ENCODE measurements at places on chromosomes 6 and 20.

DNA sequence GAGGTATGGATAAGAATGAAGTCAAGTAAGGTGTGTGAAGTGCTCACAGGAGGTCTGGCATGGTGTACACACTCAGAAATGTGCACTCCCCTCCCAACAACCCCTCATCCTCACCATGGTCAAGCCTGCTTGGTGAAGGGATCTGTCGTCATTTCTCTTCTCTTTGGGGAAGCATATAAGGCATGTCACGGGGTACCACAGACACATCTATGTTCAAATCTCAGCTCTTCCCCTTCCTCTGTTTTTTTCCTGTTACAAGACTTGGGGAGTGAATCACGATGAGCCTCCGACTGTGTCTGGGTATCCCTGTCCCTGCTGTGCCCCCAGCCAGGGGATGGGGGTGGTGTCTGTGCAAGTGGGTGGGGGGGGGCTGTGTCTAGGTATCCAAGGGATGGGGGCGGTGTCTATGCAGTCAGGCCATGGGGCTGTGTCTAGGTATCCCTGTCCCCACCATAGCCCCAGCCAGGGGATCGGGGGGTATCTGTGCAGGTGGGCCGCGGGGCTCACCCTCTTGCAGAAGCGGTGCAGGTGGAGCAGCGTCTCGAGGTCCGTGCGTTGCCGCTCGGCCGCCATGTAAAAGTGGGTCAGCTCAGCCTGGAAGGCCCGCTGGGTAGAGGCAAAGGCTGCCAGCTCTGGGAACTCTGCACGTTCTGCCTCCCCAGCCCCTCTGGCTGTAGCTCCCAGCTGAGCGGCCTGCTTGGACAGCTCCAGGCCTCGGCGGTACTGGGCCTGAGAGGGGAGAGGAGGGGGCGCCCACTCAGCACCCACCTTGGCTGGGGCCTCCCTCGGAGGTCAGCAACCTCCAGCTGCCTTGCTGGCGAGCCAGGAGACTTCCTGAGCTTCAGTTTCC is 43.6 kb downstream of the KIAA1755 start:
- no peak for DNase-seq

DNA sequence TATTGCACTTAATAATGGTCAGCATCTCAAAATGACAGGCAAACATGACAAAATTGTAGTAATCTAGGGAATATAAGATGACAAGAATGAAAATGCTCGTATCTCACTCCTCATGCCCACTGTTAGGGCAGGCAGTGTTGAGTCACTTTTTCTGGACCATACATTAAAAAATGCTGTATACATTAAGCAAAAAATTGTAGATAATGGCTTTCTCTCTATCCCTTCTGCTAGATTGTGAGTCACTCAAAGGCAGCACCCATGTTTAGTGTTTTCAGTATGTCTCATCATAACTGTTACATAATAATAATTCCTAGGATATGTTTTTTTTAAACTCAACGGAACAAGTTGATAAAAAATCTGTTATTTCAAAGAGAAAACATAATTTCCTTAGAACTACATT is 199.3 kb downstream of the TENT5A start:
- no peak for DNase-seq

DNA sequence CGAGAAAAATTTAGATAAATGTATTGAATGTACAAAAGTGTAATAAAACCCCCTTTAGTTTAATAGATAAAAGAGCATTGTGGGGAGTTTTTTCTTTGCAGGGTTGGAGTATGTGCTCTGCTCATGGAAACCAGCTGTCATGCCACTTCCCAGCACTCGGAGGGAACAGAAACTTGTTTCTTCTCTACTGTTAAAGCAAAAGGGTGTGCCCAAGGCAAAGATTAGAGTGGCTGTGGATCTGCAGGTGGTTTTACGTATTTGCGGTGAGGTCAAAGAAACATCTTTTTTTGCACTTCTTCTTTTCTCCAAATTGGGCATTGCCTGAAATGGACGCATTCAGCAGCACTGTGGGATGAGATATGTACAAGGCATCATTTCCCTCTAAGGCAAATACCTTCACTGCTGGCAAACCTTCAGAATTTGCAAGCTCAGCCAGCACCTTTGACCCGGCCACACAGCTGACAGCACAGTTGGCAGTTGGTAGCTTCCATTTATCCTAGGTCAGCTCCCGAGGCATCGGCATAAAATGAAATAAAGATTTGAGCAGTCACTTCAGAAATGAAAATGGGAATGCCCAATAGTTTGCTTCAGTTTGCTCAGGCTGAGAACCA is 178.4 kb upstream of the EYA4 start:
- DNase-seq, result no peak

DNA sequence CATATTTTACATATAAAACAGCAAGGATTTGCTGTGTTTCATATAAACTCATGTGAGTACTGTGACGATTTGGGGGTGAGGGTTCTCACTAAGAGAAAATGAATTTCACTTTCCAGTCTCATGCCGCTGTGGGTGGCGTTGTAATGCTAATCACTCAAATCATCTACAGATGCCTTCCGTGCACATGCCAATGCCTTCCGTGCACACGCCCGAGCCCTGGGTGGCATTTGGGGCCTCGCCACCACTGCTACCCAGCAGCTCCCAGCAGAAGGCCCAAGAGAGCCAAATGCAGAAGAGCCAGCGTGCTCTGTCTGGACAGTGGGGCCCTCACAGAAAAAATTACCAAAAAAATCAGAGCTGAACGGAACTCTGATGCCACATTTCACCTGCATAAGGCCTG is 53.7 kb downstream of the WDR27 start:
- DNase-seq, result no peak

DNA sequence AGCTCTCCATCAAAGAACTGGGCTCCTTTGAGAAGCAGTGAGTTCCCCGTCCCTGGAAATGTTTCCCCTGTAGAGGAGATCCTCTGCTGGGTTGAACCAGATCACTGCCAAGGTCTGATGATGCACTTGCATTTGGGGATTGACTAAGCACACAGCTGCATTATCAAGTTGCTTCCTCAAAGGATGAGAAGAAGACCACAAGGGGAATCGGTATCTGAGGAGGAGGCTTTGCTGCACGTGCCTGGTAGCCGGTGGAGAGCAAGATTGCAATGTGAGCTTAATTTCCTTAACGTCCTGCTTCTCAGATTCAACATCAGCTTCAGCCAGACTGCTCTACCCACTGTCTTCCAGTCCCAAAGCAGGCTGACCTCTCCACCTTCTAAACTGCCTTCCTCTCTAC is 128.8 kb upstream of the STMND1 start:
- DNase-seq, result no peak

- DNase-seq, result no peak
Observed at GRCh38 chr20:49310705-49311104, 32.8 kb upstream of the ZNFX1 start.

DNA sequence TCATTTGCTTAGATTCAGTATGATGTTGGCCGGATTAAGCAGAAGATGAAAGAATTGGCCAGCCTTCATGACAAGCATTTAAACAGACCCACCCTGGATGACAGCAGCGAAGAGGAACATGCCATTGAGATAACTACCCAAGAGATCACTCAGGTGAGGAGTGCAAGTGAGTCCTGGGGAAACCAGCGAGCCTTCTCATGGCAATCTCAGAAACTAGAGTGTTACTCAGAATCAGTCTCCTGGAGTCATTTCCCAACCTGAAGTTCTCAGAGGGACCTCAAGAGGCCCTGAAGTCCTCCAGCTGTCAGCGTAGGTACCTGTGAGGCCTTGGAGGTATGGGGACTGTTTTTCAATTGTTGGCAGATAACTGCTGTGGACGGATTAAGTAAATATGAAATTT is 16.9 kb downstream of the STX16 start:
- no peak for DNase-seq

DNA sequence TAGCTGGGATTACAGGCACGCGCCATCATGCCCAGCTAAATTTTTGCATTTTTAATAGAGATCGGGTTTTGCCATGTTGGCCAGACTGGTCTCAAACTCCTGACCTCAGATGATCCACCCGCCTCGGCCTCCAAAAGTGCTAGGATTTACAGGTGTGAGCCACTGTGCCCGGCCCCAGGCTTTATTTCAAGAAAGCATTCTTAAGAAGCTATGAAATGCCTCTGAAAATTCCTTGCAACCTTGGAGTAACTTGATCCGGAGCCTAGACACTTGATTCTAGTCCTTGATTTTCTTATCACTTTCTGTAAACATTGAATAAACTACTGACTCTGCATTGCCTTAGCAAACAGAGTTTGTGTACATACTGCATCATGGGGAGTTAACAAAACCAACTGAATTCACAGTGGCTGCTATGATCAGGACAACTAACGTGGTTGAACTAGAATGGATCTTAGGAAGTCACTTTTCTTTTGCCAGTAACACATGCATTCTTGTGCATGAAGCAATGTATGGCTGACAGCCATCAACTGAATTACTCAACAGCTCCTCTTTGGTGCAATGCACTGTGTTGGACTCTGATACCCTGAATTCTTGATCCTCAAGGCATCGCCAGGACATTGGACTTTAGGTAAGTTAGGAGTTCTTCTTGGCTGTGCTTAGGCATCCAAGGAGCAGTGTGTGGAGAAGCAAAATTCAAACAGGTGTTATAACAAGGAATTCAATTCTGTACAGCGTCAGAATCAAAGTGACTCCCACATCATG is 102.8 kb upstream of the TMEM170B start:
- no peak for DNase-seq

DNA sequence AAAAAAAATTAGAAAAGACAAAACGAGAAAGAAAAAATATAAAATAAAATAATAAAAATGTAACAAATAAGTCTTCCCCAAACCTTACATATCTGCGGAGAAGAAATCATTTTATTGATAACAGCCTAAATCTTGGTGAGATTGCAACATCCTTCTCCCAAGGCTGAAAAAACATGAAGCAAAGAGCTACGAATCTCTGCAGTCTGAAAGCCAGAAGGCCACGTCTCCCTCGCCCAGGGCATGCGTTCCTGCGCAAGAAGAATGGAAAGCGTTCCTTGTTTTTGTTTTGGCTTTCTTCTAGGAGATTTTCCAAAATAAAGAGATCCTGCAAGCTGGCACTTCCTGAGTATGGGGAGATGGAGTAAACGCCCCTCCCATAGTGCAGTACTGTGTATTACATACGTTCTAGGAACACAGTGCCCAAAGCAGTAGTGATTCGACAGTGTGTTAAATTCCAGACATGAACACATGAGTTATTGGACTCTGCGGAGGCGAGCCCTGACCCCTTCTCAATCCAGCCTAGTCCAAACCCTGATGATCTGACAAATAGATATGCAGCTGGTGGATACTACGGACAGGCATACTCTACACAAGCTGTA is 126.7 kb upstream of the RREB1 start:
- DNase-seq, result no peak

- no peak for DNase-seq
Observed at GRCh38 chr20:8860011-8860495, 208.8 kb upstream of the PLCB4 start.

DNA sequence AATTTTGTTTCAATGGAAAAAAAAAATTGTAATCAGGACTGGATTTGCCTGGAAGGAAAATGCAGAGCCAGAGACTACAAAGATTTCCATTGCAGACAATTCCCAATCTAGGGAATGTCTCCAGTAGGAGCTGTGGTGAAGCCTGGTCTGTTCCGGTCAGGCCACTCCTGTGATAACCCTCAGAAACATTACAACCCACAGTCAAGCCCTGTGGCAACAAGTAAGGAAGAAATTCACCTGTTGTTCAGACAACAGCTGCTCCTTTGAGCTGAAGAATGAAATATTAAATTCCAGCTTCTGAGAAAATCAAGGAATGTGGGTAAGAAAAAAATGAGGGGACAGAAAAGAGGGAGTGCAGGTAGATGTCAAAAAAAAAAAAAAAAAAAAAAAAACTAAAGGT is 8.0 kb downstream of the PRKN start:
- no peak for DNase-seq

- peak; percentile 90 for DNase-seq
Observed at GRCh38 chr6:107674995-107675738, 148.9 kb downstream of the SCML4 start.

DNA sequence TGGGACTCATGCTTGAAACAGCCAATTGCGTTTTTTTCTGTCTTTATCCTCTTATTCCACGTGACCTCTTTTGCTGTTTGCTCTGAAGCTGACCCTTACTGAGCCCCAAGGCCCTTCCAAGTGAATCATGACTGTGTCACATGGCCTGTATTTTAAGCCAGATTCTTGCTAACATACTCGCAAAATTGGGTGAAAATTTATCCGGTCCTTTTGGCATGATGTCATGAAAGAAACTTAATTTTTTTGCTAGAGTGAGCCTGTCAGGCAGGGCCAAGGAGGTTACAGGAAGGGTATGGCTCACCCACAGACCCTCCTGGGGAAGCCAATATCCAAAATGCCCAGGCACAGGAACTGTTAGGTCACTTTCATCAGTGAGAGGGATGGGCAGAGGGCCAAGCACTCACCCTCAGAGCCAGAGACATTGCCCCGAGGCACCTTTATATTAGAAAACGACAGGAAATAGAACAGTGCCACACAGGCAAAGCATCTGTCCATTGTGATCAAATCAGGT is 296.7 kb downstream of the CDH26 start:
- DNase-seq, result no peak

DNA sequence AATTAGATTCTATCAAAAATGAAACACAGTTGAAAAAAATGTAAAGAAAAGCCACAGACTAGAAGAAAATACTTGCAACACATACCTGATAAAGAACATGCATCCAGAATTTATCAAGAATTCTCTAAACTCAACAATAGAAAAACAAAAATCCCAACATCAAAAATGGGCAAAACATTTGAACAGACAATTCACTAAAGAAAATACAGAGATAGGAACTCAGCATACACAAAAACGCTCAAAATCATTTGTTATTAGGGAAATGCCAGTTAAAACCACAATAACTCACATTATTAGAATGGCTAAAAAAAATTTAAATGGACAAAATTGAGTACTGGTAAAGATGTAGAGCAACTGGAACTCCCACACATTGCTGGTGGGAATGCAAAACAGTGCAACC is 311.0 kb upstream of the PRDM1 start:
- no peak for DNase-seq
